ENCODE measurements at places on chromosomes 2 and 18.

DNA sequence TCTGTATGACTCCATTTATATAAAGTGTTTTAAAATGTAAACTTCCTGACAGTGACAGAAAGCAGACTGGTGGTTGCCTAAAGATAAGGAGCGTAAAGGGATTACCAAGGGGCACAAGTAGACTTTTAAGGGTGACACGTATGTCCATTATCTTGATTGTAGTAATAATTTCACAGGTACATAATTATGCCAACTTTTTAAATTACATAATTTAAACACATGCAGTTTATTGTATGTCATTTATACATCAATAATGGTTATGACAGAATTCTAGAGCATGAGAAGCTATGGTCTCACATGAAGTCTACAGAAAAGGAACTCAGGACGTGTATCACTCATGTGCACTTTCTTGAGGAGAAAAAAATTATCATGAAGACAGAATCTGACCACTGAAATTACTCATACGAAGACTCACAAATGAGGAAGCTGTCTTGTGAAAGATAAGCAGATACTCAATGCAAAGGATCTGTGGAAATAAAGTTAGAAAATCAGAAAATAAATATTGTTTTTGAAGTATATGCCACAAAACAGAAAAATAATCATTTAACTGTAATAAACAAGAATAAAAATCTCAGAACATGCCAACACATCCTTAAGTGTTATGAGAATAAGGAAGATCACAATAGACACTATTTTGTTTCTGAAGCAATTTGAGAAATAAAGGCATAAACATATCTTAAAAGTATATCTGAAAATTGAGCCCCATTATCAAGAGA, 84.4 kb downstream of the TMEM131 start:
- DNase-seq: no peak

- DNase-seq: no peak
Measured at GRCh38 chr18:72119082-72119481, 425.1 kb downstream of the CBLN2 start.

DNA sequence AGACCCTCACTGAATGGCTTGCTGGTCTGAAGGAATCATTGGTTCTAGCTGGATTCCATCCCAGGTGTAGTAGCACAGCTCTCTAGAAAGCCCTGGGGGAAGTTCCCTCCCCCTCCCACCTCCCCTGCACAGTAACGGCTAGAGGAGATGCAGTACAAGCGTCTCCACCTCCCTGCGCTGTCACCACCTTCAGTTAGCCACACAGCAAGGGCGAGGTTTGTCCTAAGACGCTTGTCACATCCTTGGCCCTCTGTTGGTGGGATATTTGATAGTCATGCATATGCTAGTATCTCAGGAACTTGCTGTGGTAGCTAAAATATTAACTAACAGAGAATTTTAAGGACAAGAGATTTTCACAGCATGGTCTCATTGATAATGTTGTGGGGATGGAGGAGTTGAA, 19.4 kb downstream of the TRAPPC12 start:
- DNase-seq: no peak

DNA sequence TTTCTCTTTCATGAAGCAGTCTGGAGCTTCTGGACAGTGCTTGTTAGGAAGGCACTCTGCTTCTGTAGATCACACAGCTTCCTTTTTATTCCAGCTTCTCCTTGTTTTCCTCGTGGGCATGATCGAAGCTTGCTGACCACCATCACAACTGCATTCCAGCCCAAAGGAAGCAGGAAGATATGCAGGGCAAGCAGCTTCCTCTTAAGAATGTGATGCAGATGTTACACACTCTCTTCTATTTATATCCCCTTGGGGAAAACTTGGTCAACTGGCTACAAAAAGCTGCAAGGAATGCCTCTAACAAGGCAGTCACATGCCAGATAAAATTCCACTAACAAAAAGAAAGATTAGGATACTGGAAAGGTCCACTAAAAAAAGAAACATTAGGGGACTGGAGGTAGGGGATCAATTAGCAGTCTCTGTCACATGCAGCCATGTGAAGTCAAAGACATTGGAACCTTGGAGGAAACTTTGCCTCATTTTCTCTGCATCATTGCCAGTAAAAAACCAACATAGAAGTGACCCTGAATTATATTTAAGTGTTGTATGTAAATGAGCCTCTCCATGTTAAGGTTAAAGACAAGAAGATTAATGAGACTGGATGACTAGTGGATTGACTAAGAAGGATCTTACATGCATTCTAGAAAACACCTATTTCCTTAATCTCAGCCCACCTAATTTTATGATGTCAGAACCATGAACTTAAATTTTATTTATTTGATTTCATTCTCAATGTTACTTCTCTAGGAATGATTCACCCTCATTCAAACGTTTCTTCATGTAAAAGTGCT, 98.3 kb downstream of the NAB1 start:
- peak; percentile 32 for DNase-seq

DNA sequence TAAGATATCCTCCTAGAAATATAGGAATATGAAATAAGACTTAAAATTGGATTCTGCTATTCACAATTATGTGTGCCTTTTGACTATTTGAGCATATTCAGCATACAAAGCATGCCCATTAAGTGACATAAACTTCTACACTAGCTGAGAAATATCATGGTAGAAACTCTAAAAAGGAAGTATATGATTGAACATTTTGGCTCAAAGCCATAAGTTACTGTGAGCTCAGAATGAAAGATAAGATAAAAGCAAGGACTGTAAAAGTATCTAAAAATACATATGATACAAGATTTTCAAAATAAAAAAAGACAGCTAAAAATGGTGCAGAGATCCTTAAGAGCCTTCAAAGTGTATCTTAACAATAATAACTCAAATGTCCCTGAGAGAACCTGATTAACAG, 340.5 kb upstream of the SLC39A10 start:
- DNase-seq: no peak

DNA sequence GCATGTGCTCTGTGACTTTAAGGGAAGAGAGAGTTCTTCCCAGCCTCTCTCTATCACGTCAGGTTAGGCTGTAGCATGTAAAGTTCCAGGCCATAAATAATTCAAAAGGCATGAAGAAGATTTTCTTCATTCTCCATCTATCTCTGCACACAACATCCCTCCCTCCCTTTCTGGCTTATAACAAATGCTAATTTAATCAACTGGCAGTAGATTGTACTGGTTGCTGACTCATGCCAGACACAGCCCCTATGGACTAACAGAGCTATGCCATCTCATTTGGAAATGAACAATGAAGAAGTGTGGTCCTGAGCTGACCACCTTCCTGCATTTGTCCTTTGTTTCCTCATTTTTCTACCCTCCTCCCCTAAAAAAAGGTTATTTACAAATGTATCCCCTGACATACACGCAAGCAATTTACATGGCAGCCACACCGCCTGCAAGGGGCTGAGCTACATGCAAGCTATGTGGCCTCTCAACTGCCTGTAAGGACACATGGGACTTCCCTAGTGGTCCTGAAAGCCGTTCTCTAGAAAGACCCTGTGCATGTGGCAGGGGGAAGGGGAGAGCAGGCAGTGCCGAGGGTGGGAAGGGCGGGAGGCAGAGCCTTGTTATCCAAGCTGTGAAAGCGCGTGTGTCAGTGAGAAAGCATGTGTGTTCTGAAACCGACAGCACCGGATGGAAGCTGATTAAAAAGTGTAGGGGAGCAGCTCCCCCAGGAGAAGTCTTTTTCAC, 90.9 kb upstream of the KLF7 start:
- no peak for DNase-seq

GRCh38 chr2:216635701-216636550, 2.7 kb downstream of the IGFBP2 start:
- DNase-seq: no peak

- no peak for DNase-seq
Measured at GRCh38 chr2:220152281-220152935, 525.0 kb downstream of the SLC4A3 start.

DNA sequence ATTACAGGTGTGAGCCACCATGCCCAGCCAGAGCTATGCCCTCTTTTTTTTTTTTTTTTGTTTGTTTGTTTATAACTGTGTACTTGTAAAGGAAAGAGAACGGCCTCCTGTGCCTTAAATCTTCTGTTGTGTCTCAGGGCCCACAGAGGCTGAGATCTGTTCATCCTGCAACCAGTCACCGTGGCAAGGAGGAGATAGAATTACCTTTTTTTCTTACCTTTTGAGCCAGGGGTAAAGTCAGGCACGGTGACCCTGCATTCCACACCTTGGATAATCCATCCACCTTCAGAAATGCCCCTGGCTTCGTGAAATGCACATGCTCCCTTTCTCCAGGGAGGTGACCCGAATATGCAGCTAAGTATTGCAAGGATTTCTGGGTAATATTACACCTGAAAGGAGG, 12.8 kb downstream of the NEDD4L start:
- DNase-seq: no peak

DNA sequence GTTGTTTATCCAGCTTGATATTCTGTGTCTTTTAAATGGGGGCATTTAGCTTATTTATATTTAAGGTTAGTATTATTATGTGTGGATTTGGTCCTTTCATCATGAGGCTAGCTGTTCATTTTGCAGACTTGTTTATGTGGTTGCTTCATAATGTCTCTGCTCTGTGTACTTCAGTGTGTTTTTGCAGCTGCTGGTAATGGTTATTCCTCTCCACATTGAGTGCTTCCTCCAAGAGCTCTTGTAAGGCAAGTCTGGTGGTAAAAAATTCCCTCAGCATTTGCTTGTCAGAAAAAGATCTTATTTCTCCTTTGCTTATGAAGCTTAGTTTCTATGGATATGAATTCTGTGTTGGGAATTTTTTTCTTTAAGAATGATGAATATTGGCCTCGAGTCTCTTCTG, 47.8 kb upstream of the NT5C1B start:
- DNase-seq: no peak

GRCh38 chr2:37709111-37709510, 37.7 kb upstream of the CDC42EP3 start:
- DNase-seq: no peak

GRCh38 chr18:31497836-31498573, at the start of gene DSG2:
Gene DSG2 (plus strand): TSS chr18:31498177. CDS start chr18:31498252, 75 bp downstream.
- no peak for DNase-seq

GRCh38 chr2:238473014-238473413, 46.3 kb downstream of the ASB1 start:
- no peak for DNase-seq

Data from fibroblast of skin of left biceps (primary cell).